Left cardiac atrium (tissue), 4 donors: ENCODE measurements at places on chromosomes 2 and 18. TPM values are rescaled to one million over a fixed set of nuclear protein-coding genes. Genes with fewer than 3 reads are reported as not detected.

Gene PARD6G
- 4.1 TPM for total RNA-seq

Gene IL36G
- total RNA-seq: not detected

Gene POTEE
- total RNA-seq: not detected

Gene CAPN14
- total RNA-seq: 0.26 TPM

Gene ZFP36L2
- 64.0 TPM for total RNA-seq

Gene CCDC121
- 3.6 TPM for total RNA-seq

Gene CPO
- 0.50 TPM for total RNA-seq

DNA sequence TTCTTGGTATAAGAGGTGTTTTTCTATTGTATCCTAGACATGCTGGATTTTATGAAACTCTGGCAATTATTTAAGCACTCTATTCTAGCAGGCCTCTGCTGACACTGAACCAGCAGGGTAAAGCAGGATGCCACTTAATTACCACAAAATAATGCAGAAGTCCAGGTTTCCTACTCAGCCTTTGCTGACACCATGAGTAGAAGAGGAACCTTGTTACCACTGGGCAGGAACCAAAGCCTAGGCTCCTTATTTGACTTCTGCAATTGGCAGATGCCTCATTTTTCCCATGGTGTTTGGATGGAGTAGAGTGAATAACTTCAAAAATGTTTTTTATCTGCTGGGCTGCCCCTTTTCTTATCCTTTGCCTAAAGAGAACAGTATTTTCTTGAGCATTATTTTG lies 60.8 kb downstream of the THNSL2 start:
- DNase-seq: no peak

DNA sequence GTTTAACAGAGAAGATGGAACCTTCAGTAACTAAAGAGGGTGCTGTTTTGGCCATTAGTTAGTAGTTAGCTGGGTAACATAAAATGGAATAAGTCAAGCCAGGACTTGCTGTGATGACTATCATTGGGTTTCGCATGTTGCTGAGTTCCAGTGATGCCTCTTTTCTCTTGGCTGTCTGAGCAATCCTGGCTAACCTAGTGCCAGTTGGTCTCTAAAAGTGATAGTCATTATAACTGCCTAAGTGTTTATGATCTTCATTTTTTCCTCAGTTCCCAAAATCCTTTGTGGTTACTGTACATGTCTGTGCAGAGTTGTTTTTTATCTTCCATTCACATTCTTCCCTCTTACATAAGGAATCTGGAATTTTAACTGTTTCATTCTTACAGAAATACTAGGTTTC lies 33.4 kb downstream of the WDR43 start:
- no peak for DNase-seq

- DNase-seq: no peak
Observed at GRCh38 chr2:218755567-218756404, 26.2 kb upstream of the CYP27A1 start.

DNA sequence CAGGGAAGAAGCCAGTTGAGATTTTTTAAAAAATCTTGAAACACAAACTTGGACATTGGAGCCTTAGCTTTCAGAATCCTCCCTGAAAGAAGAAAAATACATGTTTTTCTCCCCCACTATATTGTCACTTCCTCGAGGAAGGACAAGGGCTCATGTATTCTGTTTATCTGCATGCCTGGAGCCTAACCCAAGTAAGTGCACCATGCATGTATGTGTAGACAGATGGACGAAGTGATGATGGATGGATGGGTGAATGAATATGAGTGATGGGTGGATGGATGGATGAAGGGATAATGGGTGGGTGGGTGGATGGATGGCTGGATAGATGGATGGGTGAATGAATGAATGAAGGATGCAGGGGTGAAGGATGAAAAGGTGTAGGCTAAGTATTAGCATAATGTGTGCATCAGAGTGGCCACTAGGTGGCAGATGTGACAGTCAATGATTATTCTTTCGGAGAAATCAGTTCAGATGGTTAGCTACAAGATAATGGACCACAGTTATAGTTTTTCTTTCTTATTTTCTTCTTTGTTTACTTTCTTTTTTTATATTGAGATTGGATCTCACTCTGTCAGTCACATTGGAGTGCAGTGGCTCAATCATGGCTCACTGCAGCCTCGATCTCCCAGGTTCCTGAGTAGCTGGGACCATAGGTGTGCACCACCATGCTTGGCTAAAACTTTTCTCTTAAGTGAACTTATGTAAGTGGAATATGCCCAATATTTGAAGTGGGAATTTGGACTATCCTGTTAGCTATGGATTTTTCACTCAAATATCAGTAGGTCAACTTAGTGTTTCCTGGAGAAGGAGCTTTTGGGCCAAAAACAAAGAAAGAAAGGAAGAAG lies 18.5 kb upstream of the CCDC93 start:
- DNase-seq: peak; percentile 35

GRCh38 chr18:69871363-69871762 lies 76.3 kb downstream of the CD226 start:
- DNase-seq: no peak

- no peak for DNase-seq
Observed at GRCh38 chr18:57212678-57213077, 65.8 kb downstream of the BOD1L2 start.

- DNase-seq: peak; percentile 23
Observed at GRCh38 chr18:52339891-52340371, at the start of gene DCC. Gene DCC, plus strand, starts transcription at chr18:52340197. Its CDS starts 591 bp downstream, at chr18:52340788.

DNA sequence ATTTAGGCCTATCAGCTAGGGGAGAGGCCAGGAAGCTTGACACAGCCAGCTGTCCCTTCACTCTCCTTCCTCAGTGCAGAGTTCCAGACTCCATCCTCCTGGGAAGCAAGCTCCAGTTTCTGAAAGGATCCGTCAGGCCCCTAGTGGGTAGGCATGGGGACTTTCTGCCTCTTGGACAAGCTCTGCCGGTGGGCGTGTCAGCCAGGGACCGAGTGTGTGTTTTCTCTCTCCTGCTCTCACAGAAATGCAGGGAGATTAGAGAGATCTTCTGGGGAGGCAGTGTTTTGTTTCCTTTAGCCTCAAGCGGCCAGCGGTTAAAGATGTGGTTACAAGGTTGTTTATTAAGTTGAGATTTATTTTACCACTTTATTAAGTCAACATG lies 29.9 kb upstream of the OTOS start:
- DNase-seq: no peak

- DNase-seq: no peak
Observed at GRCh38 chr2:210991107-210991506, 434.7 kb downstream of the CPS1 start.

GRCh38 chr2:211957799-211958198 lies 580.8 kb downstream of the ERBB4 start:
- DNase-seq: no peak

DNA sequence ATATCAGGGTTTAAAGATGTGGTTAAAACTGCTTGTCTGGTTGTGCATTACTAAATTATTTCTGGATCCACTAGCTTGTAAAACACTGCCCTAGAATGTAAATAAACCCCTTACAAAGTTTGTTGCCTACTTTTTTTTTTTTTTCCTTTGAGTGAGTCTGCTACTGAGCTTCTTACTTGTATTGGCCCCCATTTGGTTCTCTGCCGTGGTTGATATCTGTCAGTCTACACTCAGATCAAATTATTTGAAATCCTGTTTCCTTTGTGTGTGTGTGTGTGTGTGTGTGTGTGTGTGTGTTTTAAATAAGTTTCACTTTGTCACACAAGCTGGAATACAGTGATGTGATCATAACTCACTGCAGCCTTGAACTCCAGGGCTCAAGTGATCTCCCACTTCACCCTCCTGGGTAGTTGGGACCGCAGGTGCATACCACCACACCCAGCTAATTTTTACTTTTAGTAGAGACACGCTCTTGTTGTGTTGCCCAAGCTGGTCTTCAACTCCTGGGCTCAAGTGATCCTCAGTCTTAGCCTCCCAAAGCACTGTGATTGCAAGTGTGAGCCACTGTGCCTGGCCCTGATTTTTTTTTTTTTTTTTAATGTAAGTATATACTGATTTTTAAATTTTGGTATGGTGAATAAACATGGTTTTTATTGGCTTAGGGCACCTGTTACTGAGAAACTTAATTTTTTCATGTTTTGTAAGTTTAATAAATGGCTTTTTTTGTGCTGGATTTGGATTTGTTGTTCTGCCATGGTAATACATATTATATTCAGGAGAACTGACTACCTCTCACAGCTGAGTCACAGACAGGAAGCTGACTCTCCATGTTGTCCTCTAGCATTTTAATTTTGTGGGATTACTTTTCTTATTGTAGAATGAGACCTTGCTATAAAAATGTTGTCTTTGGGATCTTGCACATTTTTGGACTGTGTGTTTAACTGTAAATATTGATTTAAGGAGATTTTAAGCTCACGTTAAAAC lies 48.5 kb downstream of the MAP4K4 start:
- DNase-seq: no peak

GRCh38 chr2:119579424-119580295 lies 35.4 kb downstream of the CFAP221 start:
- DNase-seq: no peak

GRCh38 chr2:174963437-174964400 lies 41.5 kb downstream of the CHN1 start:
- DNase-seq: no peak

GRCh38 chr2:97998431-97999005 lies 2.8 kb upstream of the TMEM131 start:
- DNase-seq: no peak

DNA sequence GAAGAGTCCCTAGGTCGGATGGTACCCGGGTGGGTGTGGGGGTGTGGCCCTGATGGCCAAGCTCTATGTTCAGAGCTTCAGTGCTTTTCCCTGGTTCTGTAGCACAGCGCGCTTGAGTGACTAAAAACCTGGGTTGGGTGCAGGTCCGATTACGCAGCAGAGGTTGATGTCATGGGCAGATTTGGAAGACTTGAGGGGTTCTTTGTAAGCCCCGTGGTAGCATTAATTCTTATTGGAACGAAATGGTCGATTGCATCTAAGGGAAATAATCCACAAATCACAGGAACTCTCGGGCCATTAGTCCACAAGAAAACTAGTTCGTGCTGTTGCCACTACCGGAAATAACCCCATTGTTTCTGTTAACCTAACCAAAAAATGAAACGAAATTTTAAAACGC lies 9.0 kb downstream of the HOXD8 start:
- no peak for DNase-seq

DNA sequence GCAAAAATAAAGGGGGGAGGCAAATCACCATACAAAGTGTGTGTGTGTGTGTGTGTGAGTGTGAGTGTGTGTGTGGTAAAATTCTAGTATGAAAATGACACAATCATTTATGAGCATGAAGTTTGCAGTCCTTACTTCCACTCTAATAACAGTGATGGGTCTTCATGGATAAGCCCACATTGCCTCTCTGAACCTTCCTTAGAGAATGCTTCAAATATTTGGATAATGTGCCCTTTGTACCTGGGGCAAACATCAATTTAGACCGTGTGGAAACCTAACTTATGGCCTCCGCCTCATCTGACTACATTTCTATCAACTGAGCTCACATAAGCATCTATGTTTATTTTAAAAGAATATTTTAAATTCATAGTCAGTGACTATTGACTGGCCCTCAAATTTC lies 3.7 kb downstream of the SCN9A start:
- DNase-seq: no peak

- DNase-seq: no peak
Observed at GRCh38 chr2:225821351-225821750, 421.8 kb downstream of the NYAP2 start.

GRCh38 chr18:78255013-78255412 lies 724.6 kb upstream of the SALL3 start:
- DNase-seq: no peak

DNA sequence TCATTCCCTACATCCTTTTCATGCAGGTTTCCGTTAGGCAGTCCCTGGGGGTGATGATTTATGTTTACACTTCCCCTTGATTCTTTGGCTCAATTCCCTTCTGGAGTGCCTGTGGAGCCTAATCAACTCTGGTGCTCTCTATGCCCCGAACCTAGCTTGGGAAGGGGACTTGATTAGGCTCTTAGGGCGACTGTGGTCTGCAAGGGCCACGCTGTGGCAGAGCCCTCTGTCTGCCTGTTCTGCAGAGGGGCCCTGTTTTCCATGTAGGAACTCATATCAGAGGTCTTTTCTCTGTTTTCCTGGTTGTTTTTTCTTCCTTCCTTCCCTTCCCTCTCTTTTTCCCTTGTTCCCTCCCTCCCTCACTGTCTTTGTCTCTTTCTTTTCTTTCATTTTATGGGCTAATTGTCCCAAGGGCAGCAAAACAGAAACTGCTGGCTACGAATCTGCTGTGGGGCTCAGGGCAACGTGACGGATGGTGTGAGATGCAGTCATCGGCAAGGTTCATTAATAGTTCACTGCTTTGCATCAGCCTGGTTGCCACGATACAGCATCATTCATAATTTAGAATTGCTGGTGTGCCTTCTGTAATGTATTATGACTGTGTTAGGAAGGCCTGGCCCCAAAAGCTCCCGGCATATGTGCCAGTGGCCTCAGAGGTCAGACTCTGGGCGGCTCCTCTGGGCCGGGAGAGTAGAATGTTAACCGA lies 134.5 kb downstream of the NAPG start:
- DNase-seq: peak; percentile 40

- no peak for DNase-seq
Observed at GRCh38 chr2:13067508-13067907, 350.8 kb downstream of the TRIB2 start.

DNA sequence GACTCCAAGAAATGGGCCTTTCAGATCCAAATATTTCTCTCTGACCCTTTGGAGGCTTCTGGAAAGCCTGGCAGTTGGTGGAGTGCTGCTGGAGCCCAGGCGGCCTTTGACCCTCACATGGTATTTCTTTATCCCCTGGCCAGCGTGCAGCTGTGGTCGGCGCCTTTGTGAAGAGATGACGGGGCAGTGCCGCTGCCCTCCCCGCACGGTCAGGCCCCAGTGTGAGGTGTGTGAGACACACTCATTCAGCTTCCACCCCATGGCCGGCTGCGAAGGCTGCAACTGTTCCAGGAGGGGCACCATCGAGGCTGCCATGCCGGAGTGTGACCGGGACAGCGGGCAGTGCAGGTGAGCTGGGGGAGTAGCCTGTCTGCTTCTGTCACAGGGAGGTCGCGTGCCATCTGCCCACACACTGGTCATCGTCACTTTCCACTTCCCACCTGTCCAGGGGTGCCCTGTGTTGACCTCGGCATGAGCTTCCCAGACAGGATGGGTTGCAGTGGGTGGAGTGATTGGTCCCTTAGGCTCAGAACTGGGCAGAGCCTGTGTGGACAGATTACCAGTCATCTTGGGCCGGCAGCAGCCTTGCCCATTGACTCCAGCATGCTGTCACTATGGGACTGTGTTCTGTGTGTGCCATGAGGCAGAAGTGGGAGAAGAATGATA lies 158.2 kb downstream of the LAMA3 start:
- DNase-seq: no peak

DNA sequence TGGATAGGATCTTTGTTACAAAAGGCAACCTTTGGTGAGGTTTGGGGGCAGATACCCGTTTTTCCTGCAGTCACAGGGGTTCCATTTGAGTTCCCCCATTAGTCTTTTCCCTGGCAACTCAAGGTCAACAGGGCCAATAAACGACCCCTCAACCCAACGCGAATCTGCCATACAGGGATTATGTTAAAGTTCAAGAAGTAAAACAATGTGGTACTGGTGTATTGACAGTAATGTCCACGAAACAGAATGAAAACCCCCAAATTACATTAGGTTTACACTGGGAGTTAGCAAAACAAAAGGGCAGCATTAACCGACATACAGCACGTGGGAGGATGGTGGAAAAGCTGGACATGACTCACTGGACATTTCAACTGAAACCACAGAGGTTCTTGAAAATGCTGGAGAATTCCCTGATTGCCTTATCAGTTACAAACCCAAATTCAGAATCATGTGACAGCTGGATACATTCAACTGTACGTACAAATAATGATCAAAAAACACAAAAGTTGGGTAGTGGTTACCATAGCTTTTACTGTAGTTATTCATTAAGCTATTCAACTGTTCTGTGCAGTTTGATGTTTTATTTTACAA lies 4.9 kb upstream of the IMP4 start:
- no peak for DNase-seq

- no peak for DNase-seq
Observed at GRCh38 chr2:188787658-188788240, 186.4 kb upstream of the COL3A1 start.

GRCh38 chr2:177543007-177543760 lies 150.6 kb downstream of the AGPS start:
- DNase-seq: no peak
